Stimulated activated CD8-positive, alpha-beta memory T cell treated with anti-CD3 and anti-CD28 coated beads, Interleukin-4, amount 100 ng/mL, for 48 hours (primary cell): ENCODE measurements at places on chromosomes 5 and 9.
A peak's percentile ranks its signal among the peaks of the same experiment; 100 is the strongest.

GRCh38 chr5:173089581-173089980 is 33.4 kb downstream of the CREBRF start:
- DNase-seq = no peak

GRCh38 chr5:108641596-108641995 is 106.1 kb upstream of the FER start:
- no peak for DNase-seq

DNA sequence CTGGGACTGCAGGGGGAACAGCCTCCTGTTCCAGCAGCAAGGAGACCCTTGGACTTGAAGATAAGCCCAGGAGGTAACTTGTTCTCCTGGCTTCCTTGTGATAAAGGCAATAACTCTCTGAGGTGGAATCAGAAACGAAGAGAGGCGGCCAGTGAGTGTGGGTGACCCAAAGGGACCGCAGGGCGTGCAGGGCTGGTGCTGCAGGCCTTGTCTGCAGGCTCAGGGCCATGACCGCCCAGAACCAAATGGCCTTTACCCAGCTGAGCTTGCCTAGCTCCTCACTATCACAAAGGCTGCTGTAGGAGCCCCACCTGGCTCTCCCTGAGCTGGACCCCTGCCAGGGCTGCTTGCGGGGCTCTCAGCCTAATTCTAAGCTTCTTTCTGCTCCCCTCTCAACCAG is 72.5 kb downstream of the NDFIP1 start:
- no peak for DNase-seq

GRCh38 chr5:40665635-40666298 is 13.9 kb upstream of the PTGER4 start:
- no peak for DNase-seq

GRCh38 chr5:106637275-106637674 is 1033.5 kb downstream of the EFNA5 start:
- DNase-seq = no peak

DNA sequence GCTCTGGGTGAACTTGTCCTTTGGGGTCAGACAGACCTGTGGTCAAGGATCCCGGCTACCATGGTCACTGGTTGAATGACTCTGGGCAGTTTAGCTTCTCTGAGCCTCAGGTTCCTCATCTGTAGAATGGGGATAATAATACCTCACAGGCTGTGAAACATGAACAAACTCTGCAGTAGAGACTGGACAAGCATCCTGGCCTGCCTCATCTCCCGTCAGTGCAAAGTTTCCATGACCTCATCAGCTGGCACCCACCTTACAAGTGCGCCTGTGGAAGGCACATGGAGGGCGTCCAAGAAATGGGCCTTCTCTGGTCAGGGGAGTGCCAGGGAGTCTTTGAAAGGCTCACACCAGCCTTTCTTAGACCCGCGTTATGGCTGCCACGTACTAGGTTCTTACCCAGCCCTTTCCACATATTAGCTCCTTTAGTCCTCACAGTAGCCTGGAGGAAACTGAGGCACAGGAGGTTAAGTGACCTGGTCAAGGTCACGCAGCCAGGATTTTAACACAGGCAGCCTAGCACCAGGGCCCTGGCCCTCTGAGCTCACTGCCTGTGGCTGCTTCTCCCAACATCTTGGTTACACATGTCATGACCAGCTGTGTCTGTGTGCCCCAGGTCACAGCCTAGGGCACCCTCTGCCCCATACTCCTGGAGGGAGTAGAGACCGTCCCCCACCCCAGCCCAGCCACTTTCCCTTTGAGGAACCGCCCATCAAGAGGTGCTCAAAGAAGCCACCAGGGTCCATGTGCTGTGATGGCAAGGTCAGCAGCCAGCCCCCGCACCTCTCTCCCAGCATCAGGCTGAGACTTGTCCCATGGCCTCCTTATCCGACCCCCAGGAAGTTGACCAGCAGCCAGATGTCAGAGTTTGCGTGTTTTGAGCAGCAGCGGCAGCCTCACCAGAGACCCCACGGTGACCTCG is 39.4 kb upstream of the RPL26L1 start:
- no peak for DNase-seq

GRCh38 chr9:25704800-25705199 is 26.6 kb upstream of the TUSC1 start:
- no peak for DNase-seq

GRCh38 chr5:180313677-180314505 is 22.0 kb upstream of the MAPK9 start:
- DNase-seq = peak; percentile 84

DNA sequence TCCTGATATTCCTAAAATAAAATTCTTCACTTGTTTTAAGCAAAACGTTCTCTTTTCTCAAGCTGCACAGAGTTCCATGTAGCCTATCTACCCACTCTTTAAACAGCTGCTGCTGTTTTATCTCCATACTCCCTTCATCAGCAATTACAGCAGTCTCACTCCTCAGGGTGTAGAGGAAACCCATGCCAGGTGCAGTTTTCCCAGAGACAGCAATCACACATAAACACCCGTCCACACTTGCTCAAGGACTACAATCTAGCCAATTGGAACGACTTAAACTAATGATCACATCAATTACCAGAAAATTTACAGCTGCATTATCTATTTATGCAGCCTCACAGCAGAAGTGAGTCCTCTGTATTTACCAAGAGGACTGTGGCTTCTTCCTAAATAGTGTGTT is 141.7 kb downstream of the HTR1A start:
- no peak for DNase-seq

- no peak for DNase-seq
These were observed 5.5 kb upstream of the SUSD3 start for GRCh38 chr9:93052791-93053540.

GRCh38 chr5:75509956-75510355 is 1.5 kb downstream of the CERT1 start:
- no peak for DNase-seq

- no peak for DNase-seq
These were observed 113.3 kb upstream of the LPAR1 start for GRCh38 chr9:111151537-111151936.

- DNase-seq = no peak
These were observed 139.3 kb downstream of the CSNK1G3 start for GRCh38 chr5:123651234-123651633.

DNA sequence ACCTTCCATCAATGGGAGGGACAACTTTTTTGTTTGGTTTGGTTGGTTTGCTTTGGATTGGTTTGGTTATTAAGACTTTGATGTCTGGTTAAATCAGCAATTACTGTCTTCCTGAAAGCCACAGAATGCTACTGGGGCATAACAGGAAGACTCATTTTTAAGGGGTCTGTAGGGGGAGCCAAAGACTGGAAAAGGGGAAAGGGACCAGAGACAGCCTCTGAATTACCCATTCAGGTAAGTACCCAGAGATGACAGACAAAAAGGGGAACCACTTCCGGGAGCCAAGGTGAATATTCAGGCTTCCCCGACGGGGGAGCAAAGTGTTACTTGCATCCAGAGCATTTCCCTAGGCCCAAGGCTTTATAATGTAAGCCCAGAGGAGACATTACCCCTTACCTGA is 4.6 kb upstream of the FEM1C start:
- DNase-seq = no peak

- no peak for DNase-seq
These were observed 436.0 kb upstream of the SEMA6A start for GRCh38 chr5:117010574-117010973.

DNA sequence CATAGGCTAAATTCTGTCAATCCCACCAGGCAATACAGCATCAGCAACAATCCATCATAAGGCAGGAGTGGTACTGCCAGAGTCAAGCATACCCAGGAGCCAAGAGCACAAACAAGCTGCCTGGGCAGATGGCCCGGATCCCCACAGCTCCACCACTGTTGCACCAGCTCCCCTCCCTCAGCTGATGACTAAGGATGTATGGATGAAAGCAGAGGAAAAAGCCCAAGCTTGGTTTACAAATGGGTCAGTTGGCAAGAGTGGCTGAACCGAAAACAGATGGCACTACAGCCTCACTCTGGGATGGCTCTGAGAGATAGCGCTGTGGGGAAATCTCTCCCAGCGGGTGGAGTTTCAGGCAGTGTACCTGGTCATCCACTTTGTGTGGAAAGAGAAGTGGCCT is 29.4 kb downstream of the DROSHA start:
- no peak for DNase-seq

DNA sequence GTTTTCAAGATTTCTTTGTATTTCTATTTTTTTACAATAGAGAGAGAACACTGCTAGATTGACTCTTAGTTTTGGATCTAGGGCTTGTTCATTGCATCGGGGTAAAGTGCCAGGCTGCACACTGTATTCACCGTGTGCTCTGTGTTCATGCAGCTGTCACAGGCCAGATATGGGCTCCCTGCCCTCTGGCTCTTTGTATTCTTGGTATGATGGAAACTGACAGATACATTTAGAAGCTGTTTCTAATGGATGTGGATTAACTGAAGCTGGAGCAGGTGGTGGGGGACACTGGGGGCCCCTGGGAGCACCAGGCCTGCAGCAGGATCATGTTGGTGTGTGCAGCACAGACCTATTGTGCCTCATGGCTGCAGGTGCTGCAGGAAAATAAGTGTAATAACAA is 28.0 kb downstream of the SLC36A1 start:
- no peak for DNase-seq

DNA sequence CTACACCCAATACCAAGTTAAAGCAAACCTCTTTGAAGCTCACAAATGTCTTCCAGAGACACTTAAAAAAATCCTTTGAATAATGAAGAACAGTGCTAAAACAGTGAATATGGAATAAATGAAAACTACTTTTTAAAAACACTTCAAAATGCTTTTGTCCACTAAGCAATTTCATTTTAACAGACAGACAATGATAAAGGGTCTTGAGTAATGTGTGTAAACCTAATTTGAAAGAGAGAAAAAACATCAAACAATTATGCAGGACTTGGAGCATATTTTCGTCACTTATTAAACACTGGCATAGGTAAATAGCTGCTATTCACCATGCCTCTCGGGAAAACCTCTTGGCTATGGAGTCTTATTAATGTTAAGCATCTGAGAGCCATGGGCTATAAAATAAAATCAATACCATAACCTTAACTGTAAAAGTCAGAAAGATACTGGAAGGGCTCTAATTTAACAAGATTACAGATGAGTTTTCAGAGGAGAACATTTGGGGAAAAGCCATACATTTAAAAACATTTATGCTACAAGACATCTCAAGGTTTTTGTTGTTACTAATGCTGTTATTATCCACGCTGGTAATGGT is 177.8 kb downstream of the NFIB start:
- no peak for DNase-seq

DNA sequence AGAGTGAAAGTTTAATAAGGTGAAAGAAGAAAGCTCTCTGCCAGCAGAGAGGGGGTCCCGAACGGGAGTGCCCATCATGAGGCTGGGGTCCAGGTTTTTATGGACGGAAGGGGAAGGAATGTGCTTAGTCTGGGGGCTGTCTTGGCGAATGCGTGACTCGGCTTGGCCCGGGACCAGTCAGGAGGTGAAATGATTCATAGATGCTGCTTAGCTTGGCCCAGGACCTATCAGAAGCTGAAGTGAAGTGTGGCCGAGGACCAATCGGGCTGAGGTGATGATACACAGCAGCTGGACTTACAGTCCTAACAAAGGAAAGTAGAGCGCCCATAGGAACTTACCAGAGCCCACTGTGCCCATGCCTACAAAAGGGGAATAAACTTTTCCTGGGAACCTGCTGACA is 3.9 kb upstream of the FKTN start:
- DNase-seq = no peak

DNA sequence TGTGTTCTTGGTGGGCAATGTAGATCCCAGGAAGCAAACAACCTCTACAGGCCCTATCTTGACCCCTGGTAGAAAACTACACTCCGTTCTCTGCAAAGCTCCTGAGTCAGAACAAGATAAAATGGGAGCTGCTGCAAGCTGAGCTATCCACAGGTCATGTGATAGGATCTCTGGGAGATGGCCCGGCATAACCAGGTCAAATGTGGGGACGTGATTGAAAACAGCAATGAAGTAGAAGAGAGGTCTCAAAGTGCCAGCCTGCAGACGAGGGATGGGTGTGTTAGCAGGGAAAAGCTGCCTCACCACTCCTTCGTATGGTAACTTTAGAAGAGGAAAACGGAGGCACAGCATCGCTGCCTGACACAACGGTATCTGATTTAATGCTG is 25.0 kb downstream of the NRG2 start:
- no peak for DNase-seq

GRCh38 chr9:92616655-92617111 is 53.2 kb downstream of the IPPK start:
- no peak for DNase-seq

- DNase-seq = no peak
These were observed at the start of gene MYOZ3 for GRCh38 chr5:150661086-150661485. MYOZ3 (plus strand) TSS chr5:150661251; CDS start chr5:150662942, 1,691 bp downstream.

DNA sequence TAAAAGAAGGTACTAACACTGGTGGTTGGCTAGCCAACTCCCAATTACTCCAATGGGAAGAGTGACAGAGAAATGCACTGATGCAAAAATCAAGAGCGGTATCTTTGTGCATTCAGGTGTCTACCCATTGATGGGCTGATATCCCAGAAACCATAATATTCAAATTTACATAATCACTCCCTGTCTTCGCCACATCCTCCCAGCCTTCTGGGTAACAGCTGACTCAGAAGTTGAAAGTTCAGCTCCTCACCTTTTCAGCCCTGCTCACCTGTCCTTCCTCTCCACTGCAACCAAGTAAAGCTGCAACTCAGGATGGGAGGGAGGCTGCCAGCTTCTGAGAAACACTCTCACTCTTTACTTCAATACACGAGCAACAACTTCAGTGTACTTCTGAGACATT is 6.9 kb downstream of the SUSD1 start:
- no peak for DNase-seq

DNA sequence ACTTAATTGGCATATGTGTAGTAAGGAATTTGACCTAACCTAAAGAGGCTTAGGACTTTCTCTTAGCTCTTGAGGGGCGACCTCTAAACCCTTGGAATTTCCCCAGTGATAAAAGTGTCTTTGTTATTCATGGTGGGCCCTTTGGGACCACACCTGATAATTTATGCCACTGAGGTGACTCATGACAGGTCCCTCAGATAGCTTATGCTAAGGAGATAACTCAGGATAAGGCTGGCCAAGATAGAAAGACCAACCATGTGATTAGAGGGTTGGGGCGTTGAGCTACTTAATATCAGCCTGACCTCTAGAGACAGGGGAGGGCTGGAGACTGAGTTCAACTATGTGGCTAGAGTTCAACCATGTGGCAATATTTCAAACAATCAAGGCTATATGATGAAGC is 218.1 kb downstream of the AP3B1 start:
- DNase-seq = no peak

DNA sequence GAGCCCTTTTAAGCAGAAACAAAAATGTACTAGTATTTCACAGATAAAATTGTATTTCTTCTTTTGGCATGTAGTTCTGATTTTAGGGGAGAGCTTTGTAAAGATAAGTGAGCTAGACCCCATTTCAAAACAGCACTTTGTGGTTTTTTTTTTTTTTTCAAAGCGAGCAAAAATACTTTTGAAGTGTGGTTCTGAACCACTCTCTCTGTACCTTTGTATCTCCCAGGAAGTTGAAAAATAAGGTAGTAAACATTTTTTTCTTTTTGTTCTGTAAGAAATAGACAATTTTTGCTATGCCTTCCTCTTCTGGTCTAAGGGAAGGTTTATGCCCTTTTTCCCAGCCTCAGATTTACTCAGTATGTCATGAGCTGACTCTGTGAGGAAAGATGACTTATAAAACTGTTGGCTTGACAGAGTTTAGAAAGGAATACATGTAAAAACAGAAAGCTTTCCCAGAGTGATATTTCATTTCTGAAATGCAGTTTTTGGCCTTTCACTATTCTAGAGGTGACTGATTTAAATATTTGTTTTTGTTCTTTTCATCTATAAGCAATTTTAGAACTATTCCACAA is 12.5 kb downstream of the ERCC6L2 start:
- no peak for DNase-seq

- no peak for DNase-seq
These were observed 41.5 kb upstream of the WWC1 start for GRCh38 chr5:168249923-168250322.

GRCh38 chr9:89430995-89431394 is 66.9 kb downstream of the SEMA4D start:
- DNase-seq = no peak

GRCh38 chr5:151624476-151624875 is 33.3 kb upstream of the FAT2 start:
- DNase-seq = no peak
